BJ (cell line): ENCODE measurements at places on chromosomes 2 and 18.

DNA sequence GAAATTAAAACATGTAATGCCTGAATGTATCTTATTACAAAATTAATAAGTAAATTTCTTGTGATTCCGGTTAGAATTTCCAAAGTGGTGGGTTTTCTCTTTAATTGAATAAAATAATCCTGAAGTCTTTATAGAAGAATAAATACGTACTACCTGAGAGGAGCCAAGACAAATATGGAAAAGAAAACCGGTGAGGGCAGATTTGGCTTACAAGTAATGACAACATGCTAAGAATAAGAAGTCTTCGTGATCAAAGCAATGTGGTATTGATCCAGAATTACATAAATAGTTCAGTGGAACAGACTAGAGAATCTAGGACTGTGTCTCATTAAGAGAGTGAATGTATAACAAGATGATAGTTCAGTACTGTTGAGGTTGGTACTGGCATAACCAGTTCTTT, 167.5 kb downstream of the NEDD4L start:
- DNase-seq: no peak

DNA sequence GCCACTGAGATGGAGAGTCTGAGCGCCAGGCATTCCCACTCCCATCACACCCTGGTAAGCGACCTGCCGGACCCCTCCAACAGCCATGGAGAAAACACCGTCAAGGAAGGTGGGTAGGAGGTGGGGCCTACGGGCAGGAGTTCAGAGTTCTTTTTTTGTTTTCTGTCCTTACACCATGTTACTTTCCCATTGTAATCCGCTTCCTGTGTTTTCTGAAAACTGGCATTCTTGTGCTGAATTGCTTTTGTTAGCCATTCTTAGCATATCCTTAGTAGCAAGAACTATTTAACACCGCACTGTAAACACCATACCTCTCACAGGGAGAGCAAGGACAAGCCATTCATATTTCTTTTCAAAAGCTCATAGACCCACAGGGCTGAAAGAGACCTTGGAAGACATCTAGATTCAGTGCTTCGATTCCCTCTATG, 46.2 kb downstream of the UNC80 start:
- no peak for DNase-seq

DNA sequence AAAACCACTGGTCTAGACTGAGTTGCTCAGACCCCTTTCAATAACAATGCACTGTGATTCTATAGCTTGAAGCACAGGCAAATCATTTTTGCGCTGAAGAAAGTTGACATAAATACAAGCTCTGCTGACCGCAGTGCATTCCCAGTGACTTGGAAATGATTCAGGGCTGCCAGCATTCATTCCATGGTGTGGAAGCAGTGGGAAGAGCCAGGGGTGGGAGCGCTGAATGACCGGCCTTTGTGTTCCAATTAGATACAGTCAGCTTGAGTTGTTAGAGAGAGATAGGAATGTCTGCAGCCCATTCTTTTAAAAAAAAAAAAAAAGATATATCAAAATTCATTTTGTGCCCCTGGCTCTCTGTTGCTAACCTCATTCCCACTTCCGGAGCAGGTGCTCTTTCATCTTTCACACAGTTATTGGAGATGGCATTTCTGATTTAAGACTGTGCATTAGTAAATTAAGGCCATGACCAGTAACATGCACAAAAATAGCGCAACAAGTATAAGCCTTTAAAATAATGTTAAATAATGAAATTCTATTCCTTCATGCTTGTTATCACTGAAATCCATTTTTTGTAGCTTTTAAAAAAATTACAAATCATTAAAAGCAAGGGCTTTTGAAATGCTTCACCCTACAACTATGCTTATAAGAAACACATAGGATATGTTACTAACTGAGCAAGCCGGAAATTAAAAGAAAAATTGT, 59.4 kb upstream of the CTLA4 start:
- no peak for DNase-seq

DNA sequence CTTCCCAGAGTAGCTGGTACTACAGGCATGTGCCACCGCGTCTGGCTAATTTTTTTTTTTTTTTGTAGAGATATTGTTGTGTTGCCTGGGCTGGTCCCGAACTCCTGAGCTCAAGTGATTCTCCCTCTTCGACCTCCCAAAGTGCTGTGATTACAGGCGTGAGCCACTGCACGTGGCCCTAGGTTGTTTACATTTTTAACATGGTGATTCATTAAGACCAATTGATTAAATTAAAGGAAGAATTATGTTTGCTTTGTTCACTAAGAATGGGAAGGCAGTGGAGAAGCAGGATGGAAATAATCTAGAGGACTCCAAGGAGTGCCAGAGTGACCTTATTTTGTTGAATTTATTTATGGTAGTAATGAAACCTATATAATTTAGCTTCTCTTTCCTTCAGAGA, 7.5 kb downstream of the LCLAT1 start:
- no peak for DNase-seq

- no peak for DNase-seq
Measured at GRCh38 chr2:224442071-224442967, 40.4 kb upstream of the FAM124B start.

- DNase-seq: no peak
Measured at GRCh38 chr2:99808361-99809200, 318.8 kb upstream of the REV1 start.

GRCh38 chr2:199581408-199581807, 123.7 kb upstream of the SATB2 start:
- no peak for DNase-seq

DNA sequence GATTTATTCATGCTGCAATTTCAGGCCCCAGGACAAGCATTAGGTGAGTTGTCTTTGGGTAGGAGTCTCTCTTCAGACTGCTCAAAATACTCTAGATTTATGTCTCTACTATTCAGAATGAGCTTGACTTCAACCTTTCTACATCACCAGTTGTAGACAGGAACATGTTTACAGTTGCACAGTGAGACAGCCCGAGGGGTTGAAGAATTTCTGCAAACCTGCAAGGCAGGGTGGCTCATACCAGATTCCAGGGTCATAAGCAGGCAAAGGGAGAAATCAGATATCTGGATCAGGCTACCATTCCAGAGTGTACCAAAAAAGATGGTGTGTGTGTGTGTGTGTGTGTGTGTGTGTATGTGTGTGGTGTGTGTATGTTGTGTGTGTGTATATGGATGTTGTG, 112.4 kb downstream of the SPP2 start:
- DNase-seq: no peak

DNA sequence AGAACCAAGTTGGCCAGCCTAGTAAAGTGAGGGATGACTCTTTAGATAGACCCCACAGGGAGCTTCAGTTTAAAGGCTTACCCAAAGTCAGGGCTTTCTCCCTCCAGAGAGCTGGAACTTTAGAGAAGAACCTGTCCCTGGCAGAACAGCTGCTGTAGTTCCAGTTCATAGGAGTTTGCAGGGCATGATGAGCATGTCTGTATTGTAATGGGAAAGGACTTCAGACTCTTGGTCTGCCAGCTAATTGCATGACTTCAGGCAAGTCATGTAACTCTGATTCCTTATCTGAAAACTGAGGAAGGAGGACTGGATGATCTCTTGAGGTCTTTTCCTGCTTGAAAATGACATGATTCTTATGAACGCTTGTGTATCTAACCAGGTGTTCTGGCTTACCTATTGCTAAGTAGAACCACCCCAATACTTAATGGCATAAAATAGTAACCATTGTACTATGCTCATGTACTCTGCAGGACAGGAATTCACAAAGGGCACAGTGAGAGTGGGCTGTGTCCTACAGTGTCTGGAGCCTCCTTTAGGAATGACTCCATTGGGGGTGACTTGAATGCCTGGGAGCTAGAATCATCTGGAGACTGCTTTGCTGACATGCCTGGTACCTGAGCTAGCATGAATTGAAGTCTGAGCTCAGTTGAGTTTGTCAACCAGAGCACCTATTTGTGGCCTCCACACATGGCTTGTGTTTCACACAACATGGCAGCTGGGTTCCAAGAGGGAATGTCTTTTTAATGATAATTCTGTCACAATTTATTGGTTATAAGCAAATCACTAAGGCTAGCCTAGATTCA, 18.9 kb downstream of the SP5 start:
- no peak for DNase-seq

GRCh38 chr2:15043336-15044058, 411.0 kb downstream of the LRATD1 start:
- no peak for DNase-seq
